ENCODE measurements at places on chromosomes 3 and 15.

DNA sequence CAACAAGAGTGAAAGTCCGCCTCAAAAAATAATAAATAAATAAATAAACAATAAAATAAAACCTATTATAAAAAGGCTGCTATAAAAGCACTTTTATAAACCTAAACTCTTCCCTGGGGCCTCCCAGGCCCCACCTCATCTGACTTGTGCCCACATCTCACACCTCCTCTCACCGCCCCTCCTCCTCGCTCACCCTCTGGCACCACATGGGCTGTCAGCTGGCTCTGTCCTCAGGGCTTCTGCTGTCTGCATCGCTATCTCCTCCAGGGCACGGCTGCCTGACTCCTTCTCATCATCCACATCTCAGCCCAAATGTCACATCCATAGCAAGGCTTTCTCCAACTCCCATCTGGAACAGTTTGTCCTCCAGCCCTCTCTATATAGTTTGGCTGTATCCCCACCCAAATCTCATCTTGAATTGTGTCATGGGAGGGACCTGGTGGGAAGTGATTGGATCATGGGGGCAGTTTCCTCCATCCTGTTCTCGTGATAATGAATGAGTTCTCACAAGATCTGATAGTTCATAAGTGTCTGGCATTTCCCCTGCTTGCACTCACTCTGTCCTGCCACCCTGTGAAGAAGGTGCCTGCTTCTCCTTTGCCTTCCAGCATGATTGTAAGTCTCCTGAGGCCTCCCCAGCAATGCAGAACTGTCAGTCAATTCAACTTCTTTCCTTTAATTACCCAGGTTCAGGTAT, 8.8 kb upstream of the SH3BP5 start:
- DNase-seq: no peak

GRCh38 chr3:30315447-30315846, 291.0 kb upstream of the TGFBR2 start:
- no peak for DNase-seq

- no peak for DNase-seq
Observed at GRCh38 chr3:196772102-196772501, 32.4 kb downstream of the PAK2 start.

GRCh38 chr3:35408882-35409281, 230.4 kb upstream of the ARPP21 start:
- no peak for DNase-seq

GRCh38 chr3:98788651-98789050, 25.5 kb downstream of the ST3GAL6 start:
- DNase-seq: peak; percentile 47

- DNase-seq: peak; percentile 7
Observed at GRCh38 chr3:8702560-8702959, 31.0 kb upstream of the CAV3 start.

- peak; percentile 57 for DNase-seq
Observed at GRCh38 chr3:98329392-98330124, 24.1 kb upstream of the OR5K4 start.

DNA sequence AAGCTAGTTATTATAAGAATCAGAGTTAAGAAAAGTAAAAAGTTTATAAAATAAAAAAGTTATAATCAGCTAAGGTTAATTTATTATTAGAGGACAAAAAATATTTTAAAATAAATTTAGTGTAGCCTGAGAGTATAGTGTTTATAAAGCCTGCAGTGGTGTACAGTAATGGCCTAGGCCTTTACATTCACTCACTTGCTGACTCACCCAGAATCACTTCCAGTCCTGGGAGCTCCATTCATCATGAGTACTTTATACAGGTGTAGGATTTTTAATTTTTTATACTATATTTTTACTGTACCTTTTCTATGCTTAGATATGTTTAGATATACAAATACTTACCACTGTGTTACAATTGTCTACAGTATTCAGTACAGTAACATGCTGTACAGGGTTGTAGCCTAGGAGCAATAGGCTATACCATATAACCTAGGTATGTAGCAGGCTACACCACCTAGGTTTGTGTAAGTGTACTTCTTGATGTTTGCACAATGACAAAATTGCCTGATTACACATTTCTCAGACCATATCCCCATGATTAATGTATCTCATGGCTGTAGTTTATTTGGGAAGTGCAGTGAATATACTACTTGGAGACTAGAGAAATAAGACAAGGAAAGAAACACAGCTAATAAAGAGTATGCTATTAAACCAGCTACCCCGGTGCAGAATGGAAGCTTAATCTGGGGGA, 101.9 kb upstream of the GALNT15 start:
- DNase-seq: no peak

GRCh38 chr3:99774467-99774866, 43.2 kb upstream of the CMSS1 start:
- no peak for DNase-seq

- no peak for DNase-seq
Observed at GRCh38 chr3:61908382-61908781, 347.0 kb downstream of the PTPRG start.

DNA sequence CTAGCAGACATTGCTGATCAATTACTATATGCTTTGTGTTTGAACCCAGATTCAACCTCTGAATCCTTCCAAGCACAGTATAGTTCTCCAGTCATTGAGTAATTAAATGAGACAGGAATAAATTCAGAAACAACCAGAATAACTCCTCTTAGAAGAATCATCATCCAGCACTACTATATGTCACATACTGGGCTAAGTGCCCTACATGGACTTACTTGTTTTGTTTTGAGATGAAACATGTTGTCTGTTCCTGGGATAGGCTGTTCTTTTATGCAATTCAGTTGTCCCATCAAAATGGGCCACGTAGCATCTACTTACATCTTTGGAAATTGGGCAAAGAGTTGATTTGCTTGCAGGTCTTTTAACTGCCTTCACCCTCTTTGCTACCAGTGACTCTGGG, 365.5 kb upstream of the SUCLG2 start:
- DNase-seq: no peak

GRCh38 chr3:56918111-56918568, 116.4 kb upstream of the ARHGEF3 start:
- DNase-seq: no peak

GRCh38 chr3:58308728-58309127, 2.4 kb downstream of the HTD2 start:
- peak; percentile 34 for DNase-seq

- no peak for DNase-seq
Observed at GRCh38 chr3:115660646-115661337, 37.5 kb downstream of the GAP43 start.

- no peak for DNase-seq
Observed at GRCh38 chr3:175149675-175150074, 290.5 kb downstream of the NAALADL2 start.

GRCh38 chr3:129663045-129663446, 56.6 kb upstream of the PLXND1 start:
- DNase-seq: no peak

GRCh38 chr3:149417174-149417573, 39.7 kb upstream of the TM4SF1 start:
- DNase-seq: no peak

DNA sequence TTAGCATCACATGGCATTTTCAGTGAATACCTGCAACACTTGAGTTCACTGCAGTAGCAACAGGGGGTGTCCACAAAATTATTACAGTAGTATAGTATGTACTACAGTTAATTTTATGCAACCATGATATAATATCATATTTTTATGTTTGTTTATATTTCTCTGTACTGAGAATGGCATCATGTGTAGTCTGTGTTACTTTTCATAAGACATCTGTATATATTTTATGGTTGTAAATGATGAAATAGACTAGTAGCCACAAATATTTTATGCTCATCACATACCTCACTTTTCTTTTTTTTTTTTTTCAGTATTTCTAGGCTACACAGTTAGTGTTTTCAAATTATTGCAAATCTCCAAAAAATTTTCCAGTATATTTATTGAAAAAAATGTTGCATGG, 22.4 kb downstream of the PHLDB2 start:
- no peak for DNase-seq

GRCh38 chr3:64708456-64708855, 20.7 kb upstream of the ADAMTS9 start:
- no peak for DNase-seq

- DNase-seq: no peak
Observed at GRCh38 chr3:57530071-57530608, 14.0 kb downstream of the DNAH12 start.

DNA sequence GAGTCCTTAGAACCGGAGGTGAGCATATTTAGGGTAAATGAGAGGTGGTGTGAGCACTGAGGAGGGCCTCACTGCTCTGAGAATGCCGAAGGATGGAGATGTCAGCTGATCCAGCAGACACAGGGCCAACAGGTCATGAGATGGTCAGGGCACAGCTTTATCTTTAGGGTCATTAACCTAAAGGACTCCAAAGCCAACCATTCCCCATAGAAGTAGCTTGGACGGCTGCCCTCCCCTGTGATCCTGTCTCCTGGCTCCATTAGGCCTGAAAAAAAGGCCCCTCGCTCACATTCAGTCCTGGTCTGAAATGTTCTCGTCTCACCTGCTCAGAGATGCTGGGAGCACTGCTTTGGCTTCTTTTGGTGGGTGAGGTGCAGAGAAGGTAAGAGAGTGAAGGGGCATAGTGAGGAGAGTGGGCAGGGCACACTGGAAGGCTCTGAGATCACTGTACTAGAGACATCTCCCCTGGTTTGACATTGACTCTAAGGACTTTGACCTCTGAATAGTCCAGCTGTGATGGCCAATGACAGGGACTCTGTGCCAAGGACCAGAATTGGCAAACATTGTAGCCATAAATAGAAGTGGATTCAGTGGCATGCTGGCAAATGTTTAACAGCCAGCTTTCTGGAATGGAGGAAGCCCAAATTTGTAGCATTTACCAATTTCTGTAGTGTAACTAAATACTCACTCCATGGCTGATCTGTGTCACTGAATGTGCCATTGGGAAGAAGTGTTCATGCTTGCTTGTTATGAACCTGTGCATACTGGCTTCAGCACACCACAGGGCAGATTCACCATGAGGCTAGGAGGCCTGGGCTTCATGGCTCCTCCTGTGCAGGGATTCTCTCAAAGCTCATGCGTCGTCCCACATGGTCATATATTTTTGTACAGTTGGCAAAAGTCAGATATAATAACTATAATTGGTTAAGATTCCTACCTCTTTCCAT, 76.2 kb upstream of the MRPS22 start:
- no peak for DNase-seq

DNA sequence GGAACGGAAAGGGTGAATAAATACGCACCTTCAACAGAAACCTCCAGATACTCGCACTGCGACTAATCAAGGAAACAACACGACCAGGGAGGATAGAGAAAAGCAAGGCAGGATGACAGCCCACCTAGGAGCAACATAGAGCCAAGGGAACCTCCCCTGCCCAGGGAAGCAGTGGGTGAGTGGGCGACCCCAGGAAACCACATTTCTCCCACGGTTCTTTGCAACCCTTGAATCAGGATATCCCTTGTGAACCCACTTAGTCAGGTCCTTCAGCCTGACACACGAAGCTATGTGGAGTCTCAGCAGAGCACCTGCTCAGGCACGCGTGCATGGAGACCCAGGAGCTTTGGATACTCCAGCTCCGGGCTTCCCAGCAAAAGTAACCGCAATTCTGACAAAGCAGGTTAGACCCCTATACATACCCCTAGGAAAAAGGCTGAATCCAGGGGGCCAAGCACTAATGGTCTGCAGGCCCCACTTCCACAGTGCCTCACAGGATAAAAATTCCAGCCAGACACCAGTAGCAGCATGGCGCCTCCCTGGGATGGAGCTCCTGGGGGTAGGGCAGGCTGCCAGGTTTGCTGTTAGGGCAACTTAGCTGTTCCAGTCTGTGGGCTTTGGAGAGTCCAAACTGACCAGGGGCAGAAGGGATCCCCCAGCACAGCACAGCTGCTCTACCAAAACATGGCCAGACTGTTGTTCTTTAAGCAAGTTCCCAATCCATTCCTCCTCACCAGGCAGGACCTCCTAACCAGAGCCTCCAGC, 38.4 kb upstream of the PXYLP1 start:
- no peak for DNase-seq

DNA sequence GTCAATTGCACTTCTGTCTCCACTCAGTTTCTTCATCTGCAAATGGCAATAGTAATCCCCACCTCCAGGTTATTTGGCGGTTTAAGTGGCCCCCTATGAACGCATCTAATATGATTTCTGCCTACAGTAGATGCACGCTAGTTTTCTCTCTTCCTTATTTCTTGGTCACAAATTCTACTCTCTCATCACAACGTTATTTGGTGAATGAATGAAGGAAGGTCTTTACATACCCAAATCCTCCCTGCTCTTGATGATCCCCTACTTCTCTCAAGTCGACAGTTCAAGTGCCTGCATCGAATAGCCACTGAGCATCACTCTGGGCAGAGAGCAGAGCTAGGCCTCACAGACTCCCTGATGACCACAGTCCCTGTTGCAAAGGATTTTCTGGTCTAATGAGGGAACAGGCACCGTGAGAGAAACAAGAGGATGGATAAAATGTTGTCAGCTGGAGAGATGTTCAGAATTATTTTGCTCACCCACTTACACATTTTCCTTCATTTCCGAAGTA, 181.2 kb upstream of the SMAD3 start:
- no peak for DNase-seq

DNA sequence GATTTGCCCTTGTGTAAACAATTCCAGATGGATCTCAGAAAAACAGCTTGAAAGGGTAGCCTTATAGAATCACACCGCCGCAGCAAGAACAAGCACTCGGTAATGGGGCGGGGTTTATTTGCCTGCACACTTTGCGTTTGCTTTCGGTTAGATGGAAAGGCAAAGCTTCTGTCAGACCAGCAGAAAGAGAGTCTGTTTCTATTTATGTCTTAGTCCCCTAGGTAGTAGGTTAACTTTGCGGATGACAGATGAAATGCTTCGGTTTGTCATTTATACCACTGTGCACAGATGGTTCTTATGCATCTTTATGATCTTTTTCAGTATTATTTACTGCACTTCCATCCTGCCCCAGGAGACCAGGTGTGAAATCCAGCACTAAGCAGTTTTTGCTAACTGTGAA, 62.2 kb downstream of the PYDC2 start:
- DNase-seq: no peak

DNA sequence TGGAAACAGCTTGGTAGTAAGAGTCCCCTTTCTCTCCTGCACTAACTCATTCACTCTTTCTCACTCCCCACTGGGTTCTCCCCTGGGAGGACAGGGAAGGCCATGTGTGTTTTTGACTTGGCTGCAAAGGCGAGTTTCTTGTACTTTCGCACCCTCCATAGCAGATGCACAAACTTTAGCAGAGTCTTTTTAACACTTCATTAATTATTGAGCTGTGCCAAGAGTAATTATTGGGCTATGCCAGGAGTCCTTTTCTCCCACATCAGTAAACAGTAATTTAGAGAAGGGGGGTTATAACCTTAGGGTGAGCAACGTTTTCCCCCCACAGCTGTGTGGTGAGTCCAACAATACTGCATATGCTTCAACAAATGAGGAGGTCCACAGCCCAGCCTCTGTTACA, 224.4 kb upstream of the ATP11B start:
- DNase-seq: no peak

GRCh38 chr3:100796556-100796955, 87.3 kb downstream of the TFG start:
- peak; percentile 45 for DNase-seq

GRCh38 chr15:62524848-62525247, 359.8 kb upstream of the C2CD4B start:
- DNase-seq: no peak

DNA sequence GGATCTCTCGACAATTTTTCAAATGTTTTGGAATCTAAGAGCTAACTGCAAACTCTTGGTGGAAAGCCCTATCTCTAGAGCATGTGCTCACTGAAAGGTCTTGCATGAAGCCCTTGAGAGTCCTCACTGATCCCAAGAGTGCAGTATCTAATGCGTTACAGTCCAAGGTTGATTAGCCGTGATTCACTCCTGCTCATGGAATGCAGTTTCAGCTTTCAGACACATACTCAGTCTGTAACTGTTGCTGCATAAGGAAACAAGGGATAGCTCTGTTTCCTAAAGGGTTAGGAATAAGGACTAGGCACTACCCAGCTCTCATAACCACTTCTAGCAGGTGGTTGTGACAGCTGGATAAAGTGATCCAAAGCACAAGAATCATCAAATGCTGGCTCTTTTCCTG, 687.4 kb upstream of the CFAP20DC start:
- DNase-seq: no peak
